T-helper 17 cell (primary cell): ENCODE measurements at places on chromosomes 3 and 15.
A peak's percentile ranks its signal among the peaks of the same experiment; 100 is the strongest.

DNA sequence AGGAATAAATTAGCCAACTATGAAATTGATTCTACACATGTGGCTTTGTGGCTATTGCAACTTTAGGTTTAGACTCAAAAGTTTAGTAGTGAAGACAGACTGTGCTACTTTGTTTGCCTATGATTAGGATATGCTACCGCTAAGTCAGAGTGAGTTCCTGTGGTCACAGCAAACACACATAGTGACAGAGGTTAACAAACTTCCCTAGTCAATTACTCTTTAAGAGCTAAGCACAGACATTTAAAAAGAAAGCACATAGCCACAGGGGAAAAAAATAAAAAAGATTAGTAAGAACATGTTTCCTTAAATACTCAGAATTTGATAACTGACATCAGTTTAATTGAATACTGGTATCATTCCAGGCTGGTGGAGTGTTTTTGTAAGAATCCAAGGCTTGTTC is 207.1 kb downstream of the GBE1 start:
- no peak overlapping the region for H3K27ac ChIP-seq
- no peak for DNase-seq
- H3K36me3 ChIP-seq = no peaks in the 10 kb centered on the region
- H3K27me3 ChIP-seq = no peaks in the 10 kb centered on the region

DNA sequence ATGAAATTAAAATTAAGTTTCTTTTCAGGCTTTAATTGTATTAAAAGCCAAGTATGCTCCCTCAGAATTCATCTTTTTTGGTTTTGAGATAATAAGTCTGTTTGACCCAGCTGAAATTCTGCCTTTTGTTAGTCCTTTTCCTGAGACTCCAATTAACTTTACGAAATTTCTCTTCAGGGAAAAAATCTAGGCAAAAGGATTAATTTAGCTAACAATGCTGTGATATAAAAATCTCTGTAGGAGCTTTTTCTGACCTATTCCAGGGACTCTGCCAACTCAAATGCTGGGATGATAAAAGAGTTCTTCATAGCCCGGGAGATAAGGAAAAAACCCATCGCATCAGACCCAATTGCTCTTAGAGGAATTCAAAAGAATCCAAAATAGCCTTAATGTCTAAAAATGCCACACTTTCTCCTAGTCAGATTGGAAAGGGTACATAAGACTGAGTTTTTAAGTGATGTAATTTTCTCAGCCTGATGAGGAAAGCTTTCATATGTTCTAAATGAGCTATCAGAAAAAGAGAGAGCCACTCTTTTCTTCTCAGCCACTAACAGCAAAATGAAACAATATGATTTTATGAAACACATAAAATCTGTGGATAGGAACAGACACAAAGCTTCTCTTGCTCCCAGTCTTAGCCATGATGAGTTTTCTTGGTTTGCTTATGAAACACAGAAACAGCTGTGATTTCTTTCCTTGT is 405.1 kb downstream of the ROBO1 start:
- no peaks in the 10 kb centered on the region for H3K27me3 ChIP-seq
- no peaks in the 10 kb centered on the region for H3K4me1 ChIP-seq
- DNase-seq = no peak
- no peak overlapping the region for H3K27ac ChIP-seq
- H3K36me3 ChIP-seq = no peaks in the 10 kb centered on the region

GRCh38 chr3:194682694-194683310 is 2.9 kb upstream of the FAM43A start:
- no peaks in the 10 kb centered on the region for H3K36me3 ChIP-seq
- peaks cover 26% of the 10 kb centered on the region for H3K4me1 ChIP-seq
- peak; percentile 22 for DNase-seq
- no peak overlapping the region for H3K4me3 ChIP-seq
- H3K27ac ChIP-seq = no peak overlapping the region
- H3K27me3 ChIP-seq = peaks cover 8% of the 10 kb centered on the region

- H3K4me1 ChIP-seq = no peaks in the 10 kb centered on the region
- DNase-seq = no peak
- H3K36me3 ChIP-seq = peaks cover 2% of the 10 kb centered on the region
Observed at GRCh38 chr3:107411056-107411455, 33.8 kb downstream of the CCDC54 start.

DNA sequence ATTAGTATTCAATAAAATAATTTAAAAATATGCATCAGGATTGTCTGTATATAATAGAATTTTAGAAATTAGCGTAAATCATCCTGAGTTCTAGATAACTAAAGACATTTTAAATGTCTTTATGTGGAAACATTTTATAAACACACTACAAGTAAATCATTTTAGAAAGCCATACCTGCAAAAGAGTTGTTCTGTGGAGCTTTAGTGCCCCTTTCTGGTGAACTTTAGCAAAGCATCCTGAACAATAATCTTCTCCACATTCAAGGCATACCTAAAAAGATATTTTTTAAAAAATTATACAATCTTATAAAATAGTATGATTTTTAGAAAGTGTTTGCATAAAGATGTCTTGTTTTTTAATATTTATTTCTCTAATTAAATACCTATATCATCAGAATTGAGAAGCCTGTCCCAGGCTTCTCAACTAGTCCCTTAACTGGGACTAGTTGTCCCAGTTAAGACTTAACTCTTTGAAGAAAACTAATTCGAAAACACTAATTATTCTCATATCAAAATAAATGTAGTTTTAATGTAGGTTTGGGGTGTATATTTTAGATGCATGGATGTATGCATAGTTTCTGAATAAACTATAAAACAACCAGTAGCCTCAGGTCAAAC is 29.7 kb downstream of the ZBBX start:
- no peaks in the 10 kb centered on the region for H3K4me1 ChIP-seq
- DNase-seq = no peak
- no peak overlapping the region for H3K27ac ChIP-seq
- H3K27me3 ChIP-seq = peaks cover 12% of the 10 kb centered on the region
- H3K36me3 ChIP-seq = no peaks in the 10 kb centered on the region

- H3K27ac ChIP-seq = no peak overlapping the region
- peak overlapping the region; percentile 61 for H3K4me3 ChIP-seq
- H3K4me1 ChIP-seq = peaks cover 11% of the 10 kb centered on the region
- H3K36me3 ChIP-seq = peaks cover 2% of the 10 kb centered on the region
- peaks cover 10% of the 10 kb centered on the region for H3K27me3 ChIP-seq
Observed at GRCh38 chr3:151875759-151876158, 2.3 kb downstream of the SUCNR1 start.

GRCh38 chr3:185422677-185423076 is 59.7 kb downstream of the MAP3K13 start:
- H3K4me1 ChIP-seq = peaks cover 5% of the 10 kb centered on the region
- DNase-seq = no peak
- no peak overlapping the region for H3K4me3 ChIP-seq
- H3K36me3 ChIP-seq = no peaks in the 10 kb centered on the region
- peaks cover 26% of the 10 kb centered on the region for H3K27me3 ChIP-seq
- H3K27ac ChIP-seq = no peak overlapping the region

DNA sequence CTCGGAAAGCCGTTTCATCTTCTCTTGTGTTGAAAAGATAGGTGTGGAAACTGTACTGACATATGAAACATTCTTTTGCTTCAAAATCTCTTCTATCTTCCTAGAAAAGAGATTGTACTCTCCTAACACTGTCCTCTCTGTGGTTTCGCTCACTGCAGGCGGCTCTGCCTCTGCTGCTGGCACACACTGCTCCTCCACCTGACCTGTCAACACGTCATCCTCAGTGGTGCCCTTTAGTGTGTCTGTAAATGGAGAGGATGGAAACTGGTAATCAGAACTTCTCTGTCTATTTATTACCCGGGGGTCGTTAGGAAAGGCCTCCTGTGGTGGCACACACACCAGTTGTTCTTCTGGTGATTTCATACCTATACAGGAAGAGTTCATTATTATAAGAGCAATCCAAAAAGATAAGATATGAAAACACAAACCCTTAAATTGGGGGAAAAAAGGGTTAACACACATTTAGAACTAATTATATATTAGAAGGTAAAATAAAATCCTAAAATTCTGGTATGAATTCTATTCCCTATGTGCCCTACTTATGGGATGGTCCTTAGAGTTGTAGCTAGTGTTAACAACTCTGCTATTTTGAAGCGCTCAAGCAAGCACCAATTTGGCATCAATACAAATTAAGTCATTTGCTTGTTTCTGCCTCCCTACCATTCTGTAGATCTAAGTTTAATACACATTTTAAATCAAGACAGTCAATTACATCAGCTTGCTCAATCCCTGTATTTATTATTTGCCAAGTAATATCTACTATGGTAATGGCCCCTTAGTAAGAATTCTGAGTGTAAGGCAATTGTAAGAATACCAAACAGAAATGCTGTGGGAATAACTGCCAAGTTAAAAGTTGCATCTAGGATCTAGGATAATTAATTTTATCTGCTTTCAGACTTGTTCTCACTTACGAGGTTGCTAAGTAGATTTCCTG is 49.2 kb downstream of the TASOR start:
- H3K36me3 ChIP-seq = peaks cover 4% of the 10 kb centered on the region
- H3K27ac ChIP-seq = peak overlapping the region; percentile 43
- H3K4me3 ChIP-seq = no peak overlapping the region
- DNase-seq = no peak
- H3K27me3 ChIP-seq = no peaks in the 10 kb centered on the region
